NCI-H345 (cell line): ENCODE measurements at places on chromosomes 12 and 14.

- no peak for DNase-seq
Observed at GRCh38 chr12:79424109-79424721, 266.5 kb downstream of the PAWR start.

DNA sequence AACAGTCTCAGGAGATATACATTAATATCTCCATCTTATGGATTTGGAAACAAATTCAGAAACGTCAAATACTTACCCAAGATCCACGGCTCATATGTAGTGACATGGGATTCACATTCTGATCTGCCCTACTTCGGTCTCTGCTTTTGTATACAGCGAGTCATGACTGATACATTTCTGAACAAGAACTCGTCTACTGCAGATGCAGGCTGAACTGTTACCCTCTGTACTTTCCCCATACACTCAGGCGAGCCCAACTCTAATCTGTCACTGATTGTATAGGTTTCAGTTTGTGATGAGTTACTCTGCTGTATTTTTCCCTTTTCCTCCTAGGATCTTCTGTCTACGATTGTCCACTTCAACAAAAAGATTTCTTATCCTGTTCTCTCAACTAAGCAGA is 441.6 kb downstream of the CCDC91 start:
- no peak for DNase-seq

DNA sequence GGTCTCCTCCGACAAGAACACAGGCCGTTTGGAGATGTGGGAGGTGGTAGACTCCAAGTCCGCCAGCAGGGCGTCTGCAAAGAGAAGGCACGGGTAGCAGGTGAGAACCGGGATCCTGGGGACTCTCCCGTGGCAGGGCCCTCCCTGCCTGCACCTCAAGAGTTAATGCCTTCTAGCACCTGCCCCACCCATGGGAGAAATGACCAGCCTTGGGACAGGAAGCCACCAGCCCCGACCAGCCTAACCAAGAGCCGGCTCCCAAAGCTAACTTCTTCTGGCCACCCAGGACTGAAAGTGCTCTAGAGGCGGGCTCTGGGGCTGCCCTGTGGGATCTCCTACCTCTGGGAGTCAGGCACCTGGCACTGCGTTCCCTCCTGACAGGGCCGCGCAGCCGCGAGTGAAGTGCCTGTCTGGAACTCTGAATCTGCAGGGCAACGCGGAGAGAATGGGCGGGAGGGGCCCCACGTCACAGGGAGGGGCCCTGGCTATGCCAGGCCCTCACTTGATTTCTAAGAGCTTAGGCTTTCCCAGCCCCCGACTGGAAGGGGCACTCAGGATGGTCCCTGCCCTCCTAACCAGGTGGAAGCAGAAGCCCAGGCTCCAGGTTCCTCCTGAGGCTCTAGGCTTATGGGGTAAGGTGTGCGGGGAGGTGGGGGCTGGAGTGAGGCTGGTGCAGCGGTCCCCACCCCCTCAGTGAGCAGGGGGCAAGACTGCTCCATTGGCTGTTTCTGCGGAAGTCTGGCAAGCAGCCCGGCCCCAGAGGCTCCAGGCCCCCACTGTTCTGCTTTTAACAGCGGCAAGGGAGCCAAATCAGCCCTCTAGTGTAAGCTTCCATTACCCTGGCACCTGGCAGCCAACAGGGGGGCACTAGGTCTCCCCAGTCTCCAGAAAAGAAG is 23.6 kb upstream of the RPLP0 start:
- DNase-seq, result peak; percentile 81

- no peak for DNase-seq
Observed at GRCh38 chr14:103534576-103535061, 5.6 kb downstream of the TRMT61A start.

DNA sequence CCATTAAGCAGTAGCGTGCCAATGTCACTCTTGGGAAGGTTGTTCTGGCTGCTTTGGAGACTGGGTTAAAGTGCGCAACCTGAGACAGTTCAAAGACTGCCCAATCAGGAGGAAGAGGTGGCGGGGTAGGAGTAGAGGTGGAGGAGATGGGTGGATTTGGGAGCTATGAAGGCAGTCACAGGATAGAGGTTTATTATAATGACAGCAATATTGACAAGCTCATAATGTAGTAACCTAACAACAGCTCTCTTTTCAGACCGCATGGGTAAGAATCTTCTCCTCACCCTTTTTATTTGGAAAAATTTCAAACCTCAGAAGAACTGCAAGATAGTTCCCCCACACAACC is 5.3 kb upstream of the PSMD9 start:
- DNase-seq, result no peak

DNA sequence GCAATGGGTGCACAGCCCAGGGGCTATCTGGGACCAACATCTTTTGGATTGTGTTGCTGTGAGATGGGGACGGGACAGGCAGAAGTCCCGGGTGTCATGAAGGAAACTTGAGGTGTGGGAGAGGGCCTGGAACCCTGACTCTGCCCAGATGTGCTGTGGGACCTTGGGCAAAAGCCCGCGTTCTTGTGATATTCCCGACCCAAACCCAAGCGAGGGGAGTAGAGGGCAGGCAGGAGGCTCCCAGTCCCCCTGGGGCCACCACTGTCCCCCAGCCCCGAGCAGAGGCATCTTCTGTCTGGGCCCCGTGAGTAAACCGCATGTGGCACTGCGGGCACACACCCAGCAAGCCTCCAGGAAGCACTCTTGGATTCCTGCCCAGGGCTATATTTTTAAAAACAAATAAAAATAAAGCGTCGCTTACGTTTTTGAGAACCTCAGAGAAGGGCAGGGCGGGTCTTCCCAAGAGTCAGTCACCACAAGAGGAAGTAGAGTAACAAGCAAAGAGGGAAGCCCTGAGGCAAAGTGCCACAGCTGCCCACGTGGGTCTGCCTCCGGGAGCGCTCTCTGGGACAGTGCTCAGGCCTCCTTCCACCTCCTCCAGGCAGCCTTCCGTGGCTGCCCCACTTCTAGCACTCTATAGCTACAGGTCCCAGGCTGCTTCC is 39.5 kb downstream of the BEGAIN start:
- peak; percentile 86 for DNase-seq
